ENCODE measurements at places on chromosomes 6 and 20.

- DNase-seq = no peak
These were observed 20.3 kb downstream of the CITED2 start for GRCh38 chr6:139354189-139354588.

DNA sequence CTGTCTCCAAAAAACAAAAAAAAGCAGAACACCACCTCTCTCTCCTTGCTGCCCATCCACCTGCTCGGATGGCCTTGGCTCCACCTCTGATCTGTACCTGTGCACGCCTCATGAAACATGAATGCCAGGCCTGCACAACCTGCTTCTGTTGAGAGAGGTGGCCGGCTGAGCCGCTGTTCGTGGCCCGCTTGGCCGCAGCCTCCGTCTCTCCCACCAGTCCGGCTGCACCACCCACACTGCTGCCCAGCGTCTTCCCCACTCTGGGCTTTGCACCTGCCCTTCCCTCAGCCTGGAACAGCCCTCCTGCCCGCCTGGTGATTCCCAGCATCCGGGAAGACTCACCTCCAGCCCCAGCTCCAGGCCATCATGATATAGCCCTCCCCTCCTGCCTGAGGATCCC, 12.2 kb upstream of the ZBTB46 start:
- no peak for DNase-seq

DNA sequence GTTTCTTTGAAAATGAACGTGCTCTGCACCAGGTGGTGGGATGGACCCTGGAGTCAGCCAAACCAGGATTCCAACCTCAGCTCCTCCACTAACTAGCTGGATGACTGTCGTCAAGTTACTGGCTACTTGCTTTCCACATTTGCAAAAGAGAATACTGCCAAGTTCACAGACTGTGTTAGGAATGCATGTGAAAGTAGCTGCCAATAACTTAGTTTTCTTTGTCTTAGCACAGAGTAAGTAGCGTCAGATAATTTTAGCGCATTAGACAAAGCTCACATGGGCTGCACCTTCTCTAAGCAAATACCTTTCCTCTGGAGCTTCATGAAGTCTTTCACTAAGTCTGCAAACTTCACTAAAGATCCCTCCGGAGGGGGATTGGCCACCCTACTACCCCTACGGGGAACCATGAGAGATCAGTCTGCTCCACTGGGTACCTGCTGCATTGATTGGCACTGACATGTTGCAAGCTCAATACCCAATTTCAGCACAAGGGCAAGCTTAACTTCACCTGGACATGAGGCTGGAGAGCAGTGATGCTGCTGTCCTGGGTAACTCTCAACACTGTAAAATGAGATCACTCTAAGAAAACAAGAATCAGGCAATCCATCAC, 113.9 kb downstream of the MBOAT1 start:
- no peak for DNase-seq

DNA sequence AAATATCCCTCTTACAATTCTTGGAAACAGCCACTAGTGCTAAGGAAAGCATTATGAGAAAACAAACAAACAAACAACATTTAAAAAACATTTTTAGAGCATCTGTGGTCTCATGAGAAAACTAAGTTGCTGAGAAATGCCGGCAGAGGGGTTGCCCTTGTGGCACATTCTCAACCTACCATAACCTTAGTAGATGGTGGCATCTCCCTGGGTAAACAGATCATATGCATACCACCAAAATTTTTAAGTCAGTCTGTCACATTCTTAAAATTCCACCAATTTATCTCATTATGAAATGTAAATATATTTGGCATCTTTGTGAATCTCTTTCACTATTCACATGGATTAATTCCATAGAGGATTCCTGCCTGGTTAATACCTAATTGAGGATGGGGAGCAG, 575.7 kb upstream of the MARCKS start:
- DNase-seq = no peak

DNA sequence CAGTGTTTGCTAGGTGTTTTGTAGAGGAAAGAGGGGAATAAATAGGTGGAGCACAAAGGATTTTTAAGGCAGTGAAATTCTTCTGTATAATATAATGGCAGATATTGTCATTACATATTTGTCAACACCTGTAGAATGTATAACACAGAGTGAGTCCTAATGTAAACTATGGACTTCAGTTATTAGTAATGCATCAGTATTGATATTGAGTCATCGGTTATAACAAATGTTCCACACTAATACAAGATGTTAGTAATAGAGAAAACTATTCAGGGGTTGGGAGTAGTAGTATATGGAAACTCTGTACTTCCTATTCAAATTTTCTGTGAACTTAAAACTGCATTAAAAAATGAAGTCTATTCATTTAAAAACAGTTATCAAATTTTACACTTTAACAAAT, 299.2 kb downstream of the UBE3D start:
- no peak for DNase-seq

DNA sequence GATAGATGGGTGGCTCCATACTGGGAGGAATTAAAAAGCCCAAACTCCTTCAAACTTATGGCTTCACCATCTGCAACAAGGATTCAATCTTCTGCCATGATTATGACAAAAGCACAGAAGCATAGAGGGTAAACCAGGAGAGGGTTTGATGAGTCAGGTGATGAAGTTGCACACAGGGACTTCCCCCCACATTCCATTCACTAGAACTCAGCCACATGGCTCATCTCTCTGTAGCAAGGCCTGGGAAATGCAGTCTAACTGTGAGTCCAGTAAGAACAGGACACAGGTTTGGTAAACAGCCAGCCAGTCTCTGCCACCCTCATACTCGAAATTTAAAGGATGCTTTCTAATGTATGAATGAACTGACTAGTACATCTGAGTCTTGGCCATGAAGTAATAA, 142.9 kb downstream of the HIVEP2 start:
- DNase-seq = no peak

GRCh38 chr20:51185277-51185676, 162.4 kb upstream of the KCNG1 start:
- DNase-seq = no peak

- no peak for DNase-seq
These were observed 42.3 kb downstream of the STK38 start for GRCh38 chr6:36504982-36505381.

DNA sequence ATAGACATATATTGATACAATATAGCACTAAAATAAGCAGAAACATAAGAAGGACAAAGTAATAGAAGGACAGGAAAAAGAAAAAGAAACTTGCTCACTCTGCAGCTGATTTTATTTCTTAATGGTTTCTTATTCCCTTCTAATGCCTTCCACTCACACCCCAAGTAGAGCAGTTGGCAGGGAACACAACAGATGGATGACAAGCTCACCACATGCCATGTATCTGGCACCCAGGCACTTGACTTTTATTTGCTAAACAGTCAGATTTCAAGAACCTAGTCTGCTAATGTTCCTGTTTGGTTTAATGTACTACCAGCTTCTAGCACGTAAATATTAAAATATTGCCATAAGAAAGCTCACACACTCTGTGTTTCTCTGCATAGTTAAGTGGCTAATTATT, 87.1 kb downstream of the COL19A1 start:
- DNase-seq = no peak

DNA sequence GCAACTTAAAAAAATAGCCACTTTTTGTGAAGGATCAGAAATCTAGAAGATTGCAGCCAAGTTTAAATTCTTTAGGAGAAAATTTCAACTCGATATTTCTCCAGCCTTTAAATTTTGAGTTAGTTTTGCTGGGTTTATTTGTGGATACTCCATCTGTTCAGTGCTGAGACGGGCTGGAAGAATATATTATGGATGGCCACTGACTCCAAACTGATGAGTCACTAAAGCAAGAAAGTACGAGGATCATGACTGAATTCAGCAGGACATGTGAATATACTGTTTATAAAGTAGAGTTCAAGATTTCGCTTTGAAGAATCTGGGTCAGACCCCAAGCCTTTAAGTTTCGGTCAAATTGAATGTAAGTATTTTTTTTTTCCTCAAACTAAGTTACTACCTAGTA, 199.5 kb downstream of the ADGRB3 start:
- no peak for DNase-seq

GRCh38 chr6:43246301-43247113, 3.2 kb downstream of the TTBK1 start:
- DNase-seq = no peak
